Activated naive CD8-positive, alpha-beta T cell treated with anti-CD3 and anti-CD28 coated beads for 36 hours (primary cell): ENCODE measurements at places on chromosomes 4 and X. TPM values are rescaled to one million over a fixed set of nuclear protein-coding genes. Genes with fewer than 3 reads are reported as not detected.

DNA sequence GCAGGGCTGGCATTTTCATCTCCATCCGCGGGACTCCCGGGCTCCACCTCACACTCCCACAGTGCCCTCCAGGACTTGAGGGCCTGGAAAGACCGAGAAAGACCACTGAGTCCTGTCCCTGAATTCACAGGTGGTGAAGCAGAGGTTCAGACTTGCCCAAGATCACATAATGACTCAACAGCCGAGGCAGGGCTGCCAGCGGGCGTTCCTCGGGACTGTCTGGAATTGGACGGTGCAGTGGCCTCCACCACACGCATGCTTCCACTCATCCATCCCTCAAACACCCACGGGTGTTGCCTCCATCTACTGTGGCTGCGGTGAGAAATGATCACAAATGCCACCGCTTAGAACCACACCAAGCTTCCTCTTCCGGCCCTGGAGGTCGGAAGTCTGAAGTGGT, 6.9 kb upstream of the ADRA2C start:
- no peaks in the 10 kb centered on the region for H3K36me3 ChIP-seq
- H3K4me3 ChIP-seq: no peak overlapping the region
- no peaks in the 10 kb centered on the region for H3K4me1 ChIP-seq
- DNase-seq: no peak
- no peak overlapping the region for H3K27ac ChIP-seq

GRCh38 chrX:55867181-55867651, 149.7 kb downstream of the RRAGB start:
- H3K4me3 ChIP-seq: no peak overlapping the region
- peak; percentile 2 for DNase-seq
- H3K27ac ChIP-seq: peak overlapping the region; percentile 63
- H3K4me1 ChIP-seq: peaks cover 16% of the 10 kb centered on the region

- DNase-seq: no peak
- H3K4me1 ChIP-seq: no peaks in the 10 kb centered on the region
- no peak overlapping the region for H3K27ac ChIP-seq
- H3K27me3 ChIP-seq: peaks cover under 1% of the 10 kb centered on the region
These were observed 21.4 kb downstream of the SH3RF1 start for GRCh38 chr4:169249214-169249973.

- H3K27ac ChIP-seq: no peak within 1 kb of the TSS
- DNase-seq: peak; percentile 14
- no peaks in the 10 kb centered on the region for H3K36me3 ChIP-seq
- no peak within 1 kb of the TSS for H3K4me3 ChIP-seq
- H3K27me3 ChIP-seq: peaks cover 29% of the 10 kb centered on the region
These were observed at the start of gene GLRA3 for GRCh38 chr4:174828845-174829701. GLRA3 (minus strand) TSS chr4:174829247; CDS start chr4:174828811, 436 bp downstream.

GRCh38 chr4:53654300-53654758, 63.0 kb upstream of the LNX1 start:
- H3K4me3 ChIP-seq: no peak overlapping the region
- no peaks in the 10 kb centered on the region for H3K36me3 ChIP-seq
- peaks cover 9% of the 10 kb centered on the region for H3K4me1 ChIP-seq
- peaks cover 12% of the 10 kb centered on the region for H3K27me3 ChIP-seq
- DNase-seq: no peak
- peak overlapping the region; percentile 69 for H3K27ac ChIP-seq

DNA sequence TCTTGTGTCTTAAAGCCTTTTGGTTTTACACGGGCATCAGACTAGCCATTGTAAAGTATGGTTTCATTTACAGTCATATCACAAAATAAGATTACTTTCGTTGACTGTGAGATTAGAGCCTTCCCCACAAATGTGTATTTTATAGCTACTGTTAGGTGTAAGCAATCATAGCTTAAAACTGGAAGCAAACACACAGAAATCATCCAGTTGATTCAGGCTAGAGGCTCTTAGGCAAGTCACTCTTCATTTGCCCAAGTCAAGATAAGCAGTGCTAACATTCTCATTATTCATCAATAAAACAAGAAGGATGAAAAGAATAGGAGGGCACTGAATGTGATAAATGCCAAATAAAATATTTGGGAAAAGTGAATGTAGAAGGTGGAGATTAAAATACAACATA, 448.7 kb upstream of the FAM241A start:
- no peak overlapping the region for H3K4me3 ChIP-seq
- no peaks in the 10 kb centered on the region for H3K4me1 ChIP-seq
- DNase-seq: no peak
- no peaks in the 10 kb centered on the region for H3K36me3 ChIP-seq
- H3K27me3 ChIP-seq: no peaks in the 10 kb centered on the region

DNA sequence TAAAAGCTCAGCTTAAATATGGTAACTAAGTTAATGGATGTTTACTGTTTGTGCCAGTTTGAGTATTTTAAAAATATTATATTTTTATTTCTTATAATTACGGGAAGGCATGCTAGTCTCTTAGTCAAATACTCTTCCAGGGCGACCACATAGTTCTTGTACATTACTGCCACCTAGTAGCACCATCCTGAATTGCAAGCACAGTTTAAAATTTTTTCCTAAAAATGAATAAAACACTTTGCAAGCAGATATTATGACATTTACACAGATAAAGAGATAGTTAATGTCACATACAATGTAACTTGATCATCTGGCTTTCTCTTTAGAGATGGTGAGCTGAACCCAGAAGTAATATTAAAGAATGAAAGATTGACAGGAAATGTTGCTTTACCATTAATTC, 11.5 kb downstream of the NDP start:
- no peaks in the 10 kb centered on the region for H3K27me3 ChIP-seq
- H3K4me1 ChIP-seq: peaks cover 3% of the 10 kb centered on the region
- DNase-seq: no peak
- H3K27ac ChIP-seq: no peak overlapping the region
- H3K36me3 ChIP-seq: no peaks in the 10 kb centered on the region
- H3K4me3 ChIP-seq: no peak overlapping the region

- H3K4me3 ChIP-seq: no peak overlapping the region
- DNase-seq: no peak
- H3K36me3 ChIP-seq: no peaks in the 10 kb centered on the region
- no peak overlapping the region for H3K27ac ChIP-seq
- no peaks in the 10 kb centered on the region for H3K4me1 ChIP-seq
These were observed 27.7 kb downstream of the NHSL2 start for GRCh38 chrX:71938371-71938770.

DNA sequence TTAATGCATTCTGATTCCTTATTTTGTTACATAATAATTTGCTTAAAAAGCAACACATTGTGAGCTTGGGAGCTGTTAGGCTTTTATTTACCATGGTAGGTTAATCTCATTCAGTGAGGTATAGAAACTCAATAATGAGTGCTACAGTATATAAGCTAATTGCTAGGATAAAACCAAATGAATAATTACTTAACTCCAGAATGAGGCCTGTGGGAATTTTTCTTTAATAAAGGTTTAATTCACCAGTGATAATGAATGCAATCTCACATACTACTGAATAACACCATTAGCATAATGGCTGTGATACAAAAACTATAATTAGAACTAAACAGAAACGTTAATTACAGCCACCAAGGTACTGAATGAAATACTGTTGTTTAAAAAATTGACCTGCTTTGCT, 326.3 kb downstream of the IQCM start:
- no peak for DNase-seq
- no peak overlapping the region for H3K27ac ChIP-seq
- no peaks in the 10 kb centered on the region for H3K27me3 ChIP-seq
- no peak overlapping the region for H3K4me3 ChIP-seq
- H3K4me1 ChIP-seq: no peaks in the 10 kb centered on the region

DNA sequence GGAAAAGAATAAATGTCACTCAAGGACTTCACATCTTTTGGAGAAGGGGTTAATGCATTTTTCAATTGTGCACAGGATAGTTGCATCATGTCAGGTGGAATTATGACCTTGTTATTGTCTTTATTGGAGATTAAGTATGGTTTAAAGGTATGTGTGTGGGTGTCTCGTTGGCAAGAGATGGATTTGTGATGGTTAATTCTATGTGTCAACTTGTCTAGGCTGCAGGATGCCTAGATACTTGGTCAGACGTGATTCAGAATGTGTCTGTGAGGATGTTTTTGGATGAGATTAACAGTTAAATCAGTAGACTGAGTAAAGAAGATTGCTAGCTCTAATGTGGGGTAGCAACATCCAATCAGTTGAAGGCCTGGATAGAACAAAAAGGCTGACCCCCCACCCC, 42.2 kb upstream of the HSD17B10 start:
- no peaks in the 10 kb centered on the region for H3K36me3 ChIP-seq
- H3K27me3 ChIP-seq: peaks cover 8% of the 10 kb centered on the region
- no peak for DNase-seq
- no peaks in the 10 kb centered on the region for H3K4me1 ChIP-seq
- no peak overlapping the region for H3K27ac ChIP-seq

The NAP1L5 gene
- 8.2 TPM for total RNA-seq
